ENCODE measurements at places on chromosomes 12 and 14.

DNA sequence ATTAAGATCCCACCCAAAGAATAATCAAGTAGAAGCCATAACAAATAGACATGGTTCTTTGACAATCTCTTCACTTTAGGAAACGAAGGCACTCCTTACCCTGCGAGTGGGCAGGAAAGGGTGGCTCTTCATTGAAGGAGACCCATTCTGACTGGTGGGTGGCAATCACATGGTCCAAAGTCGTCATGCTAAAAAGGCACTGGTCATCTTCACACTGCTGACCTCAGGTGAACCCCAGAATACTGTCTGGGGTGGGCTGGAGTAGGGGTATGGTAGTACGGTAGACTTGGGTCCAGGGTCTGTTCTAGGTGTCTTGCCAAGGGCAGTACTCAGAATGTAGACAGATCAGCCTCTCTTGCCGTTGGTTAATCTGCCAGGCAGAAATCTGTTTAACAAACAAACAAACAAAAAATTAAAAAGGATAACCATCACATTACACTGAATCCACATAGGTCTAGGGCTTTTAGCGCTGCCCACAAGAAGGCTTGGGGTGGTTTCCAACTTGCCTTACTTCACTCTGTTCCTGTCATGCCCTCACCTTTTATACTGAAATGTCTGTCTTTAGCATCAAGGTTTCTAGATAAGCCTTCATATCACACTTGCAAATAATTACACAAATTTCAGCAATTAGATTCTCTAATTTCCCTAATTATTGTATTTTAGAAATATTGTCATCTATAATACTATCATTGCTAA is 1.8 kb downstream of the STON2 start:
- no peak for DNase-seq

DNA sequence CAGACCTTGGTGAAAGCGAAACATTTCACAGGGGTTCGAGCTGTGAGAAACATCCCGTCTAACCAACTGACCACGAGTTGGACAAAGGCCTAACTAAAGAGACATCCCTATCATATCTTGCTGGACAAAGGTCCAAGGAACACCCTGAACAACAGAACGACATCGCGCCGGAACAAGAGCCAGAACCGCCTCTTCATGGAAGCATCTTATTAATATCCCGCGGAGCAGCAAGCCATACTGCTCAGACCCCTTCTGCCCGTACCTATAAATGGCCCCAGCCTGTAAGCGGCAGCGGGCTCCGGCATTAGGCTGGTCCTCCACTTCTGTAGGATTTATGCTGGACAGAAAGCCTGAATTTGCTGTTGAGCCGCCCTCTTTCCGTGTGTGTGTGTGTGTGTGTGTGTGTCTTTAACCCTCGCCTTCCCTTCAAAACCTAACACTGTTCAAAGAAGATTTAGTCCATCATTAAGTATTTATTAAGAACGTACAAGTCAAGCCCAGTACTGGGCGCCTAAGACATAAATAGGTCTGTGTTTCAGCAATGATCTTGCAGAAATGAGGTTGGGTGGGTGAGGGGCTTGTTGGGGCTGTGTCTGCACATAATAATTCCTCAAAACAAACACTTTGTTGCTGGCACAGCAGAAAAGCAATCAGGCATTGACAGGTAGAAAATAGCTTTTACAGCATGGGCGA is 1.9 kb downstream of the SLC6A15 start:
- no peak for DNase-seq

- DNase-seq = peak; percentile 69
Observed at GRCh38 chr12:26125400-26126339, 833 bp upstream of the BHLHE41 start.

- no peak for DNase-seq
Observed at GRCh38 chr12:122855928-122856831, 20.9 kb downstream of the HIP1R start.

DNA sequence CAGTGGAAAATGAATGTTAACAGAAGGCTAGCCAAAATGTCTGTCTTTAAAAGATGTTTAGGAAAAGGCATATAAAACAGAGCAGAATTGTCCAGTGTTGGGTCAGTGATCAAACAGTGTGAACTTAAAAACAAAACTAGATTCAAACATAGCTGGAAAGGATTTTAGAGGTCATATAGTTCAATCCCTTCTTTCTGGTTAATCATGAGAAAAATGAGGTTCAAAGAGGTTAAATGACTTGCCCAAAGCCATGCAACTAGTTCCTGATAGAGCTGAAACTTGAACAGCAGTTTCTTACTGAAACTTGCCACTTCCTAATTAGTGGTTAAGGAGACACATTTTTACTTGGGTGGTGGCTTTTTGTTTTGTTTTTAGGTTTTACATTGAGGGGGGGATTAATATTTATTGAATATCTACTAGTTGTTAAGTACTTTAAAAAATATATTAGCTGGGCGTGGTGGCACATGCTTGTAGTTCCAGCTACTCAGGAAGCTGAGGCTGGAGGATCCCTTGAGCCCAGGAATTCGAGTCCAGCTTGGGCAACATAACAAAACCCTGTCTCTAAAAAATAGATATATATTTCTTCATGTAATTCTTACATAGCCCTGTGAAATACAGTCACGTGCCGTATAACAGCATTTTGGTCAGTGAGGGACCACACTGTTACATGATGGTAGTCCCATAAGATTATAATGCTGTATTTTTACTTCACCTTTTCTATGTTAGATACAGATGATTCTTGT is 20.4 kb downstream of the ACVR1B start:
- DNase-seq = no peak

DNA sequence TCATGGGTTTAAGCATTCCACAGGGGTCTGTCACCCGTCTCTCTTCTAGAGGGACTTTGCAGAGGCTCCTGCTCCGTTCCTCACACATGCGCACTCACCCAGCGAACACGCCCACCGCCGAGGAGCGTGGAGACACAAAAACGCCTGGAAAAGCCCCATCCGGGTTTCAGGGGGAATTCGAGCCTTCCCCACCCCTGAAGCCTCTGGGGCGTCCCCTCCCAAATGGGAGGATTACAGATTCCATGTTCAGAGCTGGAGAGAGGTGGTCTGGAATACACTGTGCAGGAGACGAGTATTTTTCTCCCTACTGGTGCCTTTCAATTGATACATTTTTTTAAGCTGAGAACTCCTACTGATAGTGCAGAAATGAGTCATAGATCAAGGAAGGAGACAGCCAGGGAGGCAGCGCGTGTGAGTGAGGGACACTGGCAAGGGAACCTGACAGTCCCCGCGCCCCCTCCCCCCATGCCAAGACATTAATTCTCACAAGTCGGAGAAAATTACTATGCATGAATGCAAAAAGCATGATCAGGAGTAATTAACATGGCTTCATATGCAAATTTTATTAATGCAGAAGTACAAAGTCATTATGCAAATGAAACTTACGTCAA is 36.9 kb downstream of the BCL11B start:
- DNase-seq = peak; percentile 72

GRCh38 chr14:104178279-104178678 is 39.9 kb downstream of the KIF26A start:
- DNase-seq = no peak

DNA sequence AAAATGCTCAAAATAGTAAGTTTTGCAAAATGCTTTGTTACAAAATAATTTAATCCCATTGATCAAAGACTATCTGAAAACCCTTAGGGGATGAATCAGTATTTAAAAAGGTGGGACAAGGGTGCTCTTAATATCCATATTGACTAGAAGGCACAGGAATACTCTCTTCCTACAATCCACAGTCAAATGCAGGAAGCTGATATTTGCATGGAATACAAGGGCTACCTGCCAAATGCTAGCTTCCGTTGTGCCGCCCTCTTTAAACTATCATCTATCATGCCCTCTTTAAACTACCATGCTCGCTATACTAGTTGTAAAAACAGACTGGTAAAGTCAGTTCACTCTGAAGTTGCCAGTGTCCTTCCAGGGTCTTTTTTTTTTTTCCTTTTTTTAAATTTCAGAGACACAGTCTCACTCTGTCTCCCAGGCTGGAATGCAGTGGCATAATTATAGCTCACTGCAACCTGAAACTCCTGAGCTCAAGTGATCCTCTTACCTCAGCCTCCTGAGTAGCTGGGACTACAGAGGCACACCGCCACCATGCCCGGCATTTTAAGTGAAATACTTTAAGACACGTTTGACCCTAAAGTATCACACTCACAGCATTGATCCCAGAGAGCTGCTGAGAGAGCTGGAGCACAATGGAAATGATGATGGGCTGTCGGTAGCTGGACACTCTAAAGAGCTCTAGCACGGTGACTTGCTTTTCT is 6.7 kb downstream of the SLC2A3 start:
- DNase-seq = no peak

GRCh38 chr14:59132796-59133494 is 55.5 kb upstream of the DAAM1 start:
- no peak for DNase-seq

Measured in WTC11 (cell line).